ENCODE measurements at places on chromosomes 5 and 9.
A peak's percentile ranks its signal among the peaks of the same experiment; 100 is the strongest.

DNA sequence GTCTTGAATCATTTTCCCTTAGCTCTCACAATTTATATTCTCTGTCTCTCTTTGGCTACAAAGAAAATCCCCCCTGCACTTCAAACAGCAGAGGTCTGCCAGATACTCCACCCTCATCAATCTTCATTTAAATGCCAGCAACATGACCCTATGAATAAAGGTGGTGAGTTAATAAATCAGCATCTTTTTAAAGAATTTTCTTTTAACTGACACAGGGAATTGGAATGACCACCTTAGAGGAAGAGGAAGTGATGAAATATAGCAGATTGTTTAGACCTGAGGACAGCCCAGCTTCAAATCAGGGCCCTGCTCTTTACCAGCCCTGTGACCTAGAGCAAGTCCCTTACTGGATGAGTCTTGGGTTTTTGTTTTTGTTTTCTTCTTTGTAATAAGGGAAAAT is 223.1 kb upstream of the PAPPA start:
- DNase-seq, result no peak

GRCh38 chr5:141605523-141606277 is 13.1 kb downstream of the DIAPH1 start:
- DNase-seq, result peak; percentile 71

DNA sequence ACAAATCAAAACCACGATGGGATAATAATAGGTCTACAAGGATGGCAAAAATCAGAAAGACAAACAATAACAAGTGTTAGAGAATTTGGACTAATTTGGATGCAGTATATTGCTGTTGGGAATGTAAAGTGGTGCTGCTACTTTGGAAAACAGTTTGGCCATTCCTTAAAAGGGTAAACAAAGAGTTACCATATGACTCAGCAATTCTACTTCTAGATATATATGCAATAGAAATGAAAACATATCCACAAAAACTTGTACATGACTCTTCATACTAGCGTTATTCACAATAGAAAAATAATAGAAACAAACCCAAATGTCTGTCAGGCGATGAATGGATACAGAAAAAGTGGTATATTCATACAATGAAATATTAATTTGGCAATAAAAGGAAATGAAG is 58.3 kb downstream of the JAK2 start:
- DNase-seq, result no peak

DNA sequence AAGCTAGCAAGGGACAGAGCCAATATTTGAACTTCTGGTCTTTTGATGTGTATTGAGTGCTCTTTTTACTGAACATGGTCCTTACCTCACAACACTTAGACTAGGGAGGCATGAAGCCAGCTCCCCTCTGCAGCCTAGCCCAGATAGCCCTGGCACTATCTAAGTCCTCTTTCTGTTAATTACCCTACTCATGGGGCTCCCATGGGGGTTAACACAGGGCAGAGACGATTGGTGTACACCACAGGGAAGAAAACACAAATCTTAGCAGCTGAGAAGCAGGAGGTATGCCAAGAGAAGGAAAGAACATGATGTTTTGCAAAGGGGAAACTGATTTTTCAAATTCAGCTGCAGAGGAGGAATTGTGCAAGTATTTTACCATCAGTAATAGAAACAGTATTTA is 383.8 kb downstream of the TMEM232 start:
- DNase-seq, result no peak

All from effector CD4-positive, alpha-beta T cell (primary cell).